ENCODE measurements at places on chromosomes 11 and 22. TPM values are rescaled to one million over a fixed set of nuclear protein-coding genes. Genes with fewer than 3 reads are reported as not detected.

The APOBEC3F gene
- 6.5 TPM for total RNA-seq

The CCDC89 gene
- total RNA-seq = 2.5 TPM

The CNGA4 gene
- not detected for total RNA-seq

The CBX7 gene
- 1.7 TPM for total RNA-seq

The NXPE4 gene
- total RNA-seq = not detected

The OR8G1 gene
- not detected for total RNA-seq

The SAC3D1 gene
- total RNA-seq = 6.9 TPM

The MPZL2 gene
- total RNA-seq = 1.2 TPM

The KRTAP5-1 gene
- not detected for total RNA-seq

The TAF6L gene
- total RNA-seq = 23.8 TPM

The MMP3 gene
- total RNA-seq = 10.7 TPM

The SCGB1A1 gene
- not detected for total RNA-seq

The NPAS4 gene
- total RNA-seq = not detected

The SPTBN2 gene
- total RNA-seq = 5.7 TPM

The SHANK3 gene
- 0.59 TPM for total RNA-seq

The SLC37A2 gene
- 0.30 TPM for total RNA-seq

The ABTB2 gene
- total RNA-seq = 14.2 TPM

The GLYAT gene
- not detected for total RNA-seq

The C22orf31 gene
- not detected for total RNA-seq

The OR6T1 gene
- total RNA-seq = not detected

The PLET1 gene
- not detected for total RNA-seq

The KCNC1 gene
- not detected for total RNA-seq

The AQP11 gene
- total RNA-seq = 8.9 TPM

The APOL5 gene
- total RNA-seq = not detected

The SCGB1C1 gene
- total RNA-seq = not detected

The MGAT3 gene
- under 0.01 TPM for total RNA-seq

The CCDC87 gene
- total RNA-seq = 0.32 TPM

The KRTAP5-2 gene
- total RNA-seq = not detected

The CRYAB gene
- 3.0 TPM for total RNA-seq

The CABP4 gene
- total RNA-seq = not detected

The TRPC6 gene
- not detected for total RNA-seq

The DBX1 gene
- not detected for total RNA-seq

The TEX54 gene
- not detected for total RNA-seq

Data from smooth muscle cell of the umbilical artery (primary cell).